Stimulated activated naive CD4-positive, alpha-beta T cell (primary cell): ENCODE measurements at places on chromosomes 7 and 10.

- no peak for DNase-seq
These were observed 72.5 kb downstream of the RAMP3 start for GRCh38 chr7:45230083-45230482.

DNA sequence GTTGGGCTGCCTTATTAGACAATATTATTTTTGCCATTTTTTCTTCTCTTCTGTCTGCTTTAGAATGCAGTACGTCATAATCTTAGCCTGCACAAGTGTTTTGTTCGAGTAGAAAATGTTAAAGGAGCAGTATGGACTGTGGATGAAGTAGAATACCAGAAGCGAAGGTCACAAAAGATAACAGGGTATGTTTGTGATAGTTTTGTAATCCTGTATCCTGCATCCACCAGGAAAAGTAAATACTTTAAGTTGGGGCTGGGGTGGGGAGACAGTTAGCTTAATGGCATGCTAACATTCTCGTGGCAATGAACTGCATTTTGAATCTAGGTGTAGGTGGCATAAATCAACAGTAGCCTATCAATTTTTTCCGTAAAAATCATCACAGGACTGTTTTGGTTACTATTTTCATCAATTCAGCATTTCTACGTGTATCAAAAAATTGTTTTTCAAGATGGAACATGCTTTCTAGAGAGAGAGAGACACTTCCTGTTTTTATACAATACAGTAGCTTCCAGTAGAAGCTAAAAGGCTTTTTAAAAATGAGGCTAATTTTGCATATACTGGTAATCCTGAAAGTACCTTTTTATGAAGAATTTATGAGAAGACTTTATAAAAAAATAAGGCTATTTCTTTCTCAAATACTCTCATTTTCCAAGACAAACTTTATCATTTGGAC is 247.5 kb downstream of the FOXP2 start:
- DNase-seq, result no peak

GRCh38 chr10:30254926-30255325 is 94.2 kb downstream of the MTPAP start:
- DNase-seq, result no peak

GRCh38 chr7:18958627-18959026 is 158.8 kb downstream of the TWIST1 start:
- no peak for DNase-seq

GRCh38 chr7:2905027-2905426 is 60.9 kb upstream of the GNA12 start:
- DNase-seq, result no peak

DNA sequence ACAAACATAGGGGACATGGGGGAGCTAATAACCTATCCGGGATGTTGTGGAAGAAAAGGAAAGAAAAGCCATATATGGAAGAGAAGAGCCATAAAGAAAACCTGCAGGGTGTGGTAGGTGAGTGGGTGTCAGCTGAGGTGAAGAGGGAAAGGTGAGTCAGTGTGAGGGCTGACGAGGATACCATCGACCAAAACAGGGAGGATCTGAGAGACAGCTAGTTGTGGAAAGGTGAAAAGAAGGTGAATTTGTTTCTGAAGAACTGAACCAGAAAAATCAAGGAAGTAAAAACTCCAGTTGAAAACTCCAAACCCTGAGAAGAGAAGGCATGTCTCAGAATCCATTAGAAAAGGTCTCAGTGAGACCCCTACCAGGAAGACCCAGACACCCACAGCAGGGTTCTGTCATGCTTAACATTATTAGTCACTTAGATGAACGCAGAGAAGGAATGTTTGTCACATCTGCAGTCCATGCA is 4.1 kb downstream of the BLNK start:
- DNase-seq, result no peak

DNA sequence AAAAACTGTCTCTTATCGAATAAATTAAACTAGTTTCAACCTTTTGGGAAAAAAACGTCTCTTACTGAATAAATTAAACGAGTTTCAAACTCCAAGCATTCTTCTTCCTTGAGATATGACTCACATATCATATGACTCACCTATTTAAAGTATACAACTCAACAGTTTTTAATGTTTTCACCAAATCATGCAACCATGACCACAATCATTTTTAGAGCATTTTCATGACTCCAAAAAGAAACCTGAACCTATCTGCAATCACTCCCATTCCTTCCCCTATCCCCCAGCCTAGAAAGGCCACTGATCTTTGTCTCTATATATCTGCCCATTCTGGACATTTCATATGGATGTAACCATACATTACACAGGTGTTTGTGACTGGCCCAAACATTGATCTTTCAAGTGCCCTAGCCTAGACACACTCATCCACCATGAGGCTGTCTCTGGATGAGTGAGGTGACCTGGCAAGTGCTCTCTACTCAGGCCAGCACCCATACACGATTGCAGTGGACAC is 115.3 kb downstream of the PIP4K2A start:
- DNase-seq, result no peak

DNA sequence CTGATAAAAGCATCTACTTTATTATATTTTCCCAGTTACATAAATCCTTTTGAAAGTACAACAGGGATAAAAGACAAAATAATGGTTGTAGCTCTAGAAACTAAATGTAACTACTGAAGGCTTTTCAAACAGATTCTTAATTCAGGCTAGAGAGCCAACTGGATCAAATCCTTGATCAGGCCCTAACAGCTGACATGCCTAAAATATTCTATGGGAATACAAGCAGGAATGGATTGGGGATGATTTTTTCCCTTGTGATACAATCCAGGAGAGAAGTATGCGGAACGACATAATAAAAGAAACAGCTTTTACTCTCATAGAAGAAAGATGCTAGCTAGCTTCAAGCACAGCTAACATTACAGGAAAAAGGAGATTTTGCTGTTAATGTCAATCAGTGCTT is 49.0 kb downstream of the NT5C2 start:
- no peak for DNase-seq

GRCh38 chr7:107494315-107494751 is 24.5 kb downstream of the GPR22 start:
- DNase-seq, result no peak

DNA sequence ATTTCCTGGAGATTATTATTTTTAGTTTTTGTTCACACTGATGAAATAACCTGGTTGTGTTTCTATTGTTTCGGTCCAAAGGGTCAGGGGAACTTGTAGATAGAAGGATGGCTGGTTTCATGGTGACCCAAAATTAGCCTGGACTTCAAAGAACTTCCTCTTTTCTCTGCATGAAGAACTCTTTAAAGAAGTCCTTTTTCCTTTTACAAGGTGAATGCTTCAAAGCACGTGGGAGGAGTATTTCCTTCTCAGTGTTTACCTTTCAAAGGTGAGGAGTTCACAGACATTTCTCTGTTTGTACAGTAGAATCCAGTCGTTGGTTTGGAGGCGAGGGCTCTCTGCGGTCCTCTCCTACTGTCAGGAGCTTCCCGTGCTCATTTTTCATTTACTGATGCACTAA is 561.7 kb downstream of the GATA3 start:
- no peak for DNase-seq

- no peak for DNase-seq
These were observed 264.1 kb downstream of the GRID1 start for GRCh38 chr10:86102451-86102850.

DNA sequence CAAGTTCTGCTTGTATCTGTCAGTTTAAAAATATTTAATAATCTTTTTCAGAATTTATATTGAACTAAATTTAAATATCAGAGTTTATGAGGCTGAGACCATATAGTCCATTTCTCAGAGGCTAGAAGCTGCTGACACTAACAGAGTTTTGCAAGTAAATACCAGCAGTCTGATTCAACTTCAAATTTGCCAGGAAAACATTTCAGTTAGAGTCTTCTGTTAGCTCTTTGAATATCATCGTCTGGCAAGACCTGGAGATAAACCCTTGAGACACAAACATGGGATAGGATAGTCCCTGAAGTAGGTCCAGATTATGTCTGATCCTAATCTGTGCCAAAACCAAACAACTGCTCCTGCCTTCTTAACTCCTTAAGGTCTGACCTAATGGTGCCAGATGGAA is 472.8 kb upstream of the STEAP1 start:
- no peak for DNase-seq

GRCh38 chr10:103983367-103983911 is 16.5 kb downstream of the SLK start:
- DNase-seq, result peak; percentile 14

DNA sequence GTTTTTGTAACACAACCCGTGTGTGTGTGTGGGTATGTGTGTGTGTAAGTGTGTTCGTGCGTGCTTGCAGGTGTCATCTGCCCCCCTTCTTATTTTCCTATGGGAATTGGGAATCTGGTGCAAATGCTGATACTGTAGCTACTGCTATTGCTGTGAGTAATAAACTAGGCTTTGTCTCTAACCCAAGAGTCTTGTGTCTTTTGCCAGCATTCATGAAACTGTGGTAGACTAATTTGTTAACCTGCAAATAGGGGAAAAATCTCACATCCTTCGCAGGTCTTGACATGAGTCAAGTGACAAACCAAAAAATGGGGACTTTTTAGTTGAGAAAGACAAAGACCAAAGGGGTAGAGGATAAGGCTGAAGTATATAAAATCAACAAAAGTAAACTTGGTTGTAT is 57.9 kb upstream of the FAM133B start:
- no peak for DNase-seq

- DNase-seq, result no peak
These were observed 9.7 kb upstream of the ANKRD7 start for GRCh38 chr7:118214833-118215182.

GRCh38 chr7:101532400-101533102 is 96.5 kb downstream of the MYL10 start:
- DNase-seq, result no peak

DNA sequence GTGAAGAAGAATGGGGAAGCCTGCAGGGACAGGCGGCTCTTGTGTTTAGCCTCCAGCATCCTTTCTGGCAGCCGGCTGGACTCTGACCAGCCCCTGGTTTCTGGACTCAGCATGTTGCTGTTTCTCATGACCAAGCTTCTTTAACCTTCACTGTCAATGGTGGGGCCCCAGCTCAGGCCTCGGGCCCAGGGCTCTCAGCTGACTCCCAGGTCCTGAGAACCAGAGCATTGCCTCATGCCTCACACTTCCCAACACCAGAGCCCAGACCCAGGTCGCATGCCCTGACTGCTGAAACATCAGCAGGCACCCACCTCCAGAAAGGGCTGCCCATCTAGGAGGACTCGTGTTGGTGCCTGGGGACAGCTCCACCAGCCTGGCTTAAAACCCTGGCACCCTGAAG is 34.8 kb upstream of the FGFR2 start:
- no peak for DNase-seq

- DNase-seq, result no peak
These were observed 1.9 kb upstream of the STX1A start for GRCh38 chr7:73721377-73721817.

GRCh38 chr10:30784524-30784896 is 155.0 kb upstream of the LYZL2 start:
- DNase-seq, result peak; percentile 43

DNA sequence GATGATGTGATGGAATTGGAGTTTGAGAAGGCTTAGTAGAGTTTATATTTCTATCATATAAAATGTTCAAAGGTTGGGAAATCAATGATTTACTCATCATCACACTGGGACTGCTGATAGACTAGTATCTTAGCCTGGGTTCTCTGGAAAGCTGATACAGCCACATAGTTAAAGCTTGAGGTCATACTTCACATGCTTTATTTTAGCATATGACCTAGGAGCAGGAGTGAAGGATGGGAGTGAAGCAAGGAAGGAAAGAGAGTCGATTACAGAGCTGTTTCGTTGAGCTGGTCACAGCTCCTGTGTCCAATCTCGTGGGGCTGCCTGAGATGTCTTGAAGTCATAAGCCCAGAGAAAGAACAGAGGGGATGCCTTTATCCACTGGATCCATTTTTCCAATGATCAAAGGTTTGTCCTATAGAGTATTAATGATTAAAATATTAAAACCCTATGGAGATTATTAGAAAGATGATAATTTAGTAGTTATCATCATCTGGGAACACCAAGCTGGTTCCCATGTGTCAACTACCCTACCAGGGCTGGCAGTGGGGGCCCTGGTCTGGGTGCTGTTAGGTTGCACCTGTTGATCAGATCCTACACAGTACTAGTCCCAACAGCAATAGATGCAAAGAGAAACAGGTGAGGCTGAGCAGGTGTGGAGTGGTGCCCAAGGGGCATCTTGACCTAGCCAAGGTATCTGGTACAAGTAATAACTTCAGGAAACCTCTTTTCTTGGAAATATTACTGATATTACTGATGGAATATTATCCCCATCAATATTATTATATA is 77.8 kb downstream of the BAMBI start:
- no peak for DNase-seq

- DNase-seq, result no peak
These were observed 59.2 kb downstream of the CLEC2L start for GRCh38 chr7:139582671-139583155.

DNA sequence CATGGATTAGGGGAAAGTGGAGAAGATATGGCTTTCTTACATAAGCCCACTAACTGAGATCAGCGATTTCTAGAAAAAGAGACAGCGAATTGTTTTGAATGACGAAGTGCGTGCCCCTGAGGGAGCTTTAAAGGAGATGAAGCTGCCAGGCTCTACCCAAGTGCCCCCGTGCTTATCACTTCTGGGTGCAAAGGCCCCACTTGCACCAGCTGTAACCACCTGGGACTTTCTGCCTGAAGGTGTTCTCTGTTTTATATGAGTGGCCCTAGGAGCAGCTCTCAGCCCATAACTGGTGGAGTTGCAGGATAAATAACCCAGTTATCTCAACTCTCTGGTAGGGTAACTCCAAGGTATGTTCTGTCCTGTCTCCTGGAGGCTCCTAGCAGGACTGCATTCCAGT is 20.4 kb upstream of the CARD11 start:
- DNase-seq, result no peak

GRCh38 chr10:122915700-122916099 is 5.3 kb downstream of the FAM24A start:
- DNase-seq, result no peak

DNA sequence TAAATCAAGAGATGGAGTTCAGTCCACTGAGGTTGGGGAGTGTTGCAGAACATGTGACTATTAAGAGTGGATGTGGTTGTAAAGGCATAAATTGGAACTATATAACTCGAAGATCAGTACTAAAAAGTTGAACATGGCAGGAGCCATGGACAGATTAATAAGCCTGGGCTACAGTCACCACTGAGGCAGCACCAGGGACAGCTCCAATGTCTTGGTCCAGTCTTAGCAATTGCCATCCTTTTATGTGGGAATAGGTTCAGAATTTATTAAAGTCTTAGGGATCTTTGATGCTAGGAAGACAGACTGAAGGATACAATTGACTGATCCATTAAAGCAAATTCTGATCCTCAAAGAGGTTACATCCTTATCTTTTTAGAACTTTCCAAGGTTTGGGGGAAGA is 156.6 kb downstream of the ADRA2A start:
- no peak for DNase-seq

DNA sequence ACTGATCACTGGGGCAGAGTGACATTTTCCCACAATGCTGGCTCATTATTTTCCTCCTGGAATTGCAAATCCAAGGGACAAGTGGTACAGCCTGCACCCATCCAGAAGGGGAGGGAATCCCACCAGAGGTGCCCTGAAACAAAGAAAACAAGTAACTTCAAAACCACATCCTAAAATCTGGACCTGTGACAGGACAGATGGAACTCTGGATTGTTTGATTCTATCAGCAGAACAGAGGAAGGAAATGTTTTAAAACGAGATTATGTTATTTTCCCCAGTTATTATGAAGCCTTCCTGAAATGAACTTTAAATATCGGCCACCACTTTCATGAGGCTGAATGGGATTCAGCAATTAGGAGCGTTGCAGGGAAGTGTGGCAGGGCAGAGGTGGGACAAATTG is 62.2 kb upstream of the ECHDC3 start:
- no peak for DNase-seq
